ENCODE measurements at places on chromosomes 7 and 10. TPM values are rescaled to one million over a fixed set of nuclear protein-coding genes. Genes with fewer than 3 reads are reported as not detected.

DNA sequence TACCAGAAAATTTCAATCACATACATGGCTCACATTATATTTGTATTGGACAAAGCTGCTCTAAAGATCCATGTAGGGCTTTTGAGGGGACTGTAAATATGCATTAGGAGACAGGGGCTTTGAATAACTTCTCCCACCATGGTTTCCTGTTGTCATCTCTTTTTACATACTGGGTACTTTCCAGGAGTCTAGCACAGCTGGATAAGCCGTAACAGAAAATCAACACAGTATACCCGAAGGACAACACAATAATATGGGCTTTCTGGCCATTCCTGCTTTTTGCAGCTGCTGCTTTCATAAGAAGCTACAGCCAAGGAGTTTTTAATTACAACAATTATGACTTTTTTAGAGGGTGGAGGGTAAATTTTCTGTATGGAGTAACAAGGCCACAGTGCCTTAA is 63.4 kb upstream of the SRPK2 start:
- DNase-seq, result no peak

Gene CAMK2B
- not detected for total RNA-seq

- DNase-seq, result no peak
These were observed 636.8 kb downstream of the PHTF2 start for GRCh38 chr7:78435355-78435754.

DNA sequence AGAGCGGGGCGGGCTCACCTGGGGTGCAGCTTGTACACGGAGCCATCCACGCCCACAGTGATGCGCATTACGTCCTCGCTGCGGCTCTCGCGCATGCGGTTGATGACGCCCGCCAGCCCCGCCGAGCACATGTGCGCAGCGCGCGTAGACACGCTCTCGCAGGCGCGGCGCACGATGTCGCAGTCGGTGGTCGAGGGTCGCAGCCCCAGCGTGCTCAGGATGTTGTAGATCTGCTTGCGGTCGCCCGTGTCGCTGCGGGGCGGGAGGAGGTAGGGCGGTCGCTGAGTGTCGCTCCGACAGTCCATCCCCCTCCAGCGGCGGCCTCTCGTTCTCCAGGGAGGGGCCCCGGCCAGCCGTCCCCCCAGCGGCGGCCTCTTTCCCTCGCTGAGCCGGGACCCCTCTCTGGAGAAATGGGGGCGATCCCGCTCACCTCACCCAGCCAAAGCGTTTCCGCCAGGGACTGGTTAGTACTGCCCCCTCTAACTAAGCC is 4.4 kb upstream of the MYL7 start:
- DNase-seq, result no peak

GRCh38 chr10:3857318-3857717 is 72.3 kb upstream of the KLF6 start:
- DNase-seq, result no peak

DNA sequence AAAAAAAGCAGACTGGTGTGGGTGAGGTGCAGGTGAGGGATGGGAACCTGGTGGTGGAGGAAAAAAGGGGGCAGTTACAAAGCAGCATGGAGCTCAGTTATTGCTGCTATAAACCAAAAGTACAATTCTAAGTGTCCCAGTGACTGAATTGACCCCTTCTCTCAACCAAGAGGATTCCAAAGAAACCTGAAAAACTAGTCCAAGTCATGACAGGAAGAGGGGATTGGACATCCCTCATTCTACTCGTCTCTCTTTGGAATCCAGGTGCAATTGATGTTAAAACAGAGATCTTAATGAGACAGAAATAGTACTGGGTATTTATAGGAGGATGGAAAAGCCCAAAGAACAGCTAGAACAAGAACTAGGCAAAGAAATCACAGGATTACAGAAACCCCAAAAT is 322.3 kb upstream of the IGFBP3 start:
- DNase-seq, result no peak

DNA sequence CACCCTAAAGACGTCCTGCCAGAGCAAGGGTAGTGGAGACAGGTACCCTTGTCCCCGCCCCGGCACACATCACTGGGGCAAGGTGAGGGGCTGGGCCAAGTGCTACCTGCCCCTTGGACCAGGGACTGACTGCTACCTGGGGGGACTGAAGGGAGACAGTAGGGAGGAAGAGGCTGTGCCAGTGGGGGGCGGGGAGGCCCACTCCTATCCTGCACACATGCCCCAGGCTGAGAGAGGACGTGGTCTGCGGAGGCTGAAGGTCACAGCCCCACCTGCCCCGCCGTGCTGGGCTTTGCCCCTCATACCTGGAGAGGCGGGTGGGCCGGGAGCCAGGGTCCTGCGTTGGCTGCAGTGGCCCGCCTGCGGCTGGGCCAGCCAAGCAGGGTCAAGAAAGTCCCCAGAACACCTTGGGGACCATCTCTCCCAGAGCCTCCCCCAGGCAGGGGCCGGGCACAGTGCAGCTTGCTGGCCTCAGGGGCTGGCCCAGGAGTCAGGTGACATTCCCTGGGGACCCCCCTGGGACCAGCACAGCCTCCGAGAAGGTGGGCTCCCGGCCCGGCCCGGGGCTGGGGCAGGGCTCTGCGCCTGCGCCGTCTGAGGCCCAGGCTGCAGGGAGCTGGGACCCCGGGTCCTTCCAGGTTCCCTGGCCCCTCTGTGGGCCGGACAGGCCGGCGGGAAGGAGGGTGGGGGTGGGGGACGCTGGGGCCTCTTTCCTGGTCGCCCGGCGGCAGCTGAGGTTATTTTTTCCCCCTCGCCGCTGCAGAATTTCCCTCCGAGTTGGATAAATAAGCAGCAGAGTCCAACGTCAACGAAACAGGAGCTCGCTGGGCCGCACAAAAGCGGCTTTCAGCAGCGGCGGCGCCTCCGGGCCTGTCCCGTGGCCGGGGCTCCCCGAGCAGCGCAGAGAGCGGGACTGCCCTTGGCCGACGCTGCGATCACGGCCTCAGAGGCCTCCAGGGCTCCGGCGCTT is 9.8 kb upstream of the FZD9 start:
- no peak for DNase-seq

GRCh38 chr10:35640951-35641675 is 983 bp downstream of the FZD8 start:
- DNase-seq, result peak; percentile 63

DNA sequence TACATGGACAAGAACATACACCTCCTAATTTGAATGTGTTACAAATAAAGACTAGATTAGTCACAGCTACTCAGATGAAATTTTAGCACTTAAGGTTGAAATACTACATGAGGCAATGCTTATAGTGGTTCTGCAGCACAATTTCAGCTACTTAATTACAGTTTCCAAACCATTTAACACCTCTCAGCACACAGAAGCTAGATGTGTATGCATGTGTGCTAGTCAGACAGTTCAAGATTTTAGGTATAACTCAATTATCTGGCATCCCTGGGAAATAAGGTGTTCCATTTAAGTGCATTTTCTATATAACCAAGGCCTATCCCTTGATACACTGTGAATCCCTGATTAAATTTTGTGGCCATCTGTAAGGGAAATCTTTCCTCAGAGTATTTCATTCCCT is 141.8 kb downstream of the CHCHD3 start:
- no peak for DNase-seq

Gene ZSCAN21
- total RNA-seq, result 13.3 TPM

DNA sequence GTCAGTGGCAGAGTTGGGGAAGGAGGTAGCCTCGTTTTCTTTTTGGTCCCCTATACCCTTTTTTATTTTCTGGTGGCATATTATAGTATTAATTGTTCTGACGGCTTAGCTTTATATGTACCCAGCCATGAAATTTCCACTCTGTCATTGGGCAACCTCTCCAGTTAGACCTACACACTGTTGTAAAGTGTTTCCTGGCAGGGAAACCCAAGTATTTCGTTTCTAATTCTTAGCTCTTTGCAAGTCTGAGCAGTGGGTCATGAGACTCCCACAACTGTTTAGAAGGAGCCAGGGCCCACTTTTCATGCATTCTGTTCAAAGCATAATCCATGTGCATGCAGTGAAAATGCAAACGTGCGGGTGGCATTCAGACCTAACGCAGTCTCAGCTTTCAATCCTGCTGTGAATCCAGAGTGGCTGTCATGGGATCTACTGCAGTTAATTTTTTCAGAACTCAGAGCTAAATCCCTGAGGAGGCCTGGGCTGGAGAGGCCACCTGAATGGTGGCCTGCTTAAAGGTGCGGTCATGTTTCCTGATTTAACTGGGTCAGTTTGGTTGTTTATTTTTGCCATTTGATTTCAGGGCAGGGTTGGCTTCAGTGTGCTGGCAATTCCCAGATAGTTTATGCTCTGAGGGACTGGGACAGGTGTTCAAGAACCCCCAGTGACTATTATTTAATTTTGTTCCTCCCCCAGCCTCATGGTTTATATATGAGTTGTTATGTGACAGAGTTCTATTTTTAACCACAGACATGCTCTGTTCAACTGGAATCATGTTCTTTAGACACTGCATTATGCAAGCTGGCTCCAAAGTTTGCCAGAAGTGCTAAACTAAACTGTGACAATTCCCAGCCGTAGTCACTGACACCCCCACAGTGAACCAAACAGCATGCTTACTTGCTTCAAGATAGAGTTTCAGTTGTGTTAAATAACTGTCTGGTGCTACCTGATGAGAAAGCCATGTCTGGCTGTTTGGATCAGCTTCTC is 27.4 kb upstream of the SYPL1 start:
- no peak for DNase-seq

DNA sequence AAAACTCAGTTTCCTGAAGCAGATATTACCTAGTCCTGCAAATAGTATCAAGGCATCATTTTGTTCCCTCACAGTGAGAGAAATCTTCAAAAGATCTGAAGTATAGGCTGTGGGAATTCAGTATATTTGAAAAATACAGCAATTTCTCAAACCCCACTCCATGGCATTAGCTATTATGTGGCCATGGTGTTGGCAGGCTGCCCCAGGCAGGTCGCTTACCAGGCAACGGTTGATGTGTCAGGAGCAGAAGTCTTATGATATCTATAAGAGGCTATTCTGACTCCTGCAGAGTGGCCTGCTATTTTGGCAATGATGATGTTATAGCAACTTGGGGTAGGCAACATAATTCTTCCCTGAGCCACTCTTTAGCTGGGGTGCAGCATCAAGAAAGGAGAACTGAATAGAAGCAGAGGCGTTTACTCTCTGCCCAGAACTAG is 187.9 kb downstream of the PLXDC2 start:
- no peak for DNase-seq

DNA sequence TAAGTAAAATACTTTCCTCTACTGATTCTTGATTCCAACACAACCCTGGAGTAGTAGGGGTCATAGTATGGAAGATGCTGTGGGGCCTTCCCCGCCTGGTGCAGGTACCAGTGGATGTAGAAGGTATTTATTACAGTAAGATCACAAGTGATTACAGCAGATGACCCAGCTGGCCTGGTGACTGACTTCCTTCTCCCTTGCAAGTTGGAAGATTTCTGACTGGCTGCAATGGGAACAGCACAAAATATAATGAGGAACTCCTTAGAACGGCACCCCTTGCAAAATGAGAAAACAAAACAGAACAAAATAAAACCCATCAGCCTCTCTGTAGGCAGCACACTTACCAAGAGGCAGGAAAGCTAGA is 61.7 kb upstream of the TARP start:
- no peak for DNase-seq

DNA sequence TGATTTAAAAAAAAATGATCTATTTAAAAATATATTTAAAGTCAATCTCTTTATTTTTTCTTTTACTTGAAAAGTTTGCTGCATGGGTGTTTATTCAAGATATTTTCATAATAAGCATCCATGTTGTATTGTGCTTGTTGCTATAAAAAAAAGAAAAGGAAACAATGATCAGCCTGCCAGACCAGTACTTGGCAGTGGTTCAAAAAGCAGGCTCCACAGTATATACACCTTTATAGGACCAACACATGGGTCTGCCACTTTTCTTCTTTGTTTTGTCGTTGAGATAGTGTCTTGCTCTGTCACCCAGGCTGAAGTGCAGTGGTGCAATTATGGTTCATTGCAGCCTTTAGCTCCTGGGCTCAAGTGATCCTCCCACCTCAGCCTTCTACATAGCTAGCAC is 228.0 kb downstream of the TWIST1 start:
- no peak for DNase-seq

Gene PDCD11
- total RNA-seq, result 47.2 TPM

Gene FBH1
- 70.8 TPM for total RNA-seq

DNA sequence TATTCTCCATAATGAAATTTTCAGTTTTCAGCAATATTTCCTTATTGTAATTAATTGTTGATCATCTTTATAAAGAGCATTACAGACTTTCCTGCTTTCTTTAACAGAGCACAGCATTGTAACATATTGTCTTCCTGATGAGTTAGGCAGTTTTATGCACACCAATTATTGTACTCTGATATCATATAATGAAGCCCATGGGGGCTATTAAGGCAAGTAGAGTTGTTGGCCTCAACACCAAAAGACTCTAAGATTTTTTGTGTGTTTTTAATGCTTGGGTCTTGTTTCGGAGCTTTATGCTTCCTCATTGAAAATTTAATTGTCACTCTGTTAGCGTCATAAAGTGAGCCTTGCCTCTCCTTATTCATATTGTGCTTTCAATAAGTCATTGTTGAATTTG is 49.2 kb upstream of the ARID5B start:
- no peak for DNase-seq

DNA sequence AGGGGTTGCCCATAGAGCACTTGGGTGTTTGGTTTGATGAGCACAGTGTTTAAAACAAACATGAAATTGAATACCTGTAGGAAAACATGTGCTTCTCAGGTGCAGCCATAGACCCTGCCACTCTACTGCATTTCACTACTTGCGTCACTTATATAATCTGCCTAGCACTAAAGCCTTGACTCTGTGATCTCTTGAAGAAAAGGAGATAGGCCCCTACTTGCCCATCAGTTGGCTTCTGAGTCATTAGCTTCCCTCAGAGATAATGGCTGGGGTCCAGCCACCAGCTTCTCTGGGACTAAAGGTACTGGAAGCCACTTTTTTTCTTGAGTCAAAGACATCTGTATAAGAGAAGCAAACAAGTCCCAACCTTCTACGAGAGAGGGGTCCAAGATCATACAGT is 45.9 kb upstream of the BTRC start:
- DNase-seq, result no peak

Gene COL17A1
- 18.5 TPM for total RNA-seq

DNA sequence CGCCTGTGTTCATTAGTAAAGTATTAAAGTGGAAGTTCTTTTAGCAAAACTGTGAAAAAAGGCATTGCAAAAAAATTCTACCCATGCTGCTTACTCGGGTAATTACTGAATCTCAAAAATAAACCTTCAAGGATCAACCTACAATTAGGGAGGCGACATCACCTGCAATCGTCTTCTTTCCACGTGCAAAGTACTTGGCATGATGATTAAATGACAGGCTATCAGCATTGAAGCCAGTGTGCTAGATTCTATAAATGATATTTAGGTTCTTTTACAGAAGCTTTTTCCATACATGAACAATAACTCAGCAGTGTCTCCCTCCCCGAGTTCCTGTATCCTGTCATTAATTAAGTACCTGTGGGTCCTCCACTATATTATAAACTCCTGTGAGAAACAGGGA is 105.8 kb downstream of the SFMBT2 start:
- no peak for DNase-seq

DNA sequence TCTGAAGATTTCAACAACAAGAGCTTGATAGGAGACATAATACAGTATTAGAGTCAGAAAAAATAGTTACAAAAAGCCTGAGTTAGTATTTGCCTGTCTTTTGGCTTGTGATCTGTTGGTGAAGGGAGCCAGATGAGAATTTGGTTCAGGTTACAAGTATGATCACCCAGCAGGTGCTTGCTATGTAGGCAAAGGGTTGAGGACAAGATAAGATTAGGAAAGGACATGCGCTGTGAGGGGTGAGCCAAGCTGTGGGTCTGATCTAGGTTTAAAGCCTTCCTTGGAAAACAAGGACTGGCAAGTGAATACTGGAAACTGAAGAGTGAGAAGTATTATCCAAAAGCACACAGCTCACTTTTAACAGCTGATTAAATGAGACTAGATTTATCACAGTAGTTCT is 28.7 kb upstream of the CD36 start:
- no peak for DNase-seq
